RWPE2 (cell line): ENCODE measurements at places on chromosomes 1 and 21.

GRCh38 chr21:45438391-45439145, 33.6 kb downstream of the COL18A1 start:
- no peaks in the 10 kb centered on the region for H3K4me1 ChIP-seq
- no peak for DNase-seq
- no peak overlapping the region for H3K27ac ChIP-seq
- H3K4me3 ChIP-seq: no peak overlapping the region

GRCh38 chr1:203168256-203168786, 7.3 kb downstream of the MYBPH start:
- no peak overlapping the region for H3K27ac ChIP-seq
- H3K27me3 ChIP-seq: no peaks in the 10 kb centered on the region
- H3K4me3 ChIP-seq: no peak overlapping the region
- H3K4me1 ChIP-seq: no peaks in the 10 kb centered on the region
- no peaks in the 10 kb centered on the region for H3K36me3 ChIP-seq

DNA sequence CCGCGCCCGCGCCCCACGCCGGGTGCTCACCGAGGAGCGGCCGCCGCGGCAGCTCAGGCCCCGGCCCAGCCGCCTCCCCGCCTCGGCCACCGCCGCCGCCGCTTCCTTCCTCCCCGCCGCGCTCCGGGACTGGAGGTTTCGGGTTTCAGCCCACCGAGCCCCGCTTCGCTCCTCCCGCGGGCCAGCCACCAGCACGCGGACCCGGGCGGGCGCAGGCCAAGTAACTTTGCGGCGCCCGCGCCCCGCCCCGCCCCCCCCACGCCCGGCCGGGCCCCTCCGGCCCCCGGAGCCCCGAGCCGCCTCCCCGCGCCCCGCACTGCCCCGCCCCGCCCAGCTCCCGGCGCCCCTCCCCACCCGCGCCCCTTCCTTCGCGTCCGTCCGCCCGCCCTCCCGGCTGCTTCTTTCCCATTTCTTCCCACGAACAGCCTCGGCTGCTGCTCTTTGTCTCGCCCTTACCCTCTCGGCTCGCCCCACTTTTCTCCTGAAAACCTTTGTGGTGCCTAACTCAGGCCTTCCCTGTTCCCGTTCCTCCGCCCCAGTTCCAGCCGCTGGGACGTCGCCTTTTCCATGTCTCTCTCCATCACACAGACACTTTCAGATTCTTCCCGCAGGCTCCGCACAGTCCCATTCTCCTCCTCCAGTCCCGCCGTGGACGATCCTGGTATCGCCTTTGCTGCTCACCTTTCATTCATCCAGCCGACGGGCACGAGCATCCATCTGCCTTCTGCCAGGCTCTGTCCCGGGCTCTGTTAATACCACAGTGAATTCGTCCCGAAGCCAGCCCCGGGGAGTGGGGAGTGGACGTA, at the start of gene GPR161:
GPR161 (minus strand) TSS at position 222 of the 806 bp plus-strand sequence. CDS start 32,080 bp downstream, outside the sequence.
- no peaks in the 10 kb centered on the region for H3K27me3 ChIP-seq
- peaks cover 12% of the 10 kb centered on the region for H3K4me1 ChIP-seq
- H3K27ac ChIP-seq: peak within 1 kb of the TSS; percentile 64
- peak; percentile 72 for DNase-seq
- H3K36me3 ChIP-seq: peaks cover 9% of the 10 kb centered on the region
- H3K4me3 ChIP-seq: peak within 1 kb of the TSS; percentile 70

- H3K36me3 ChIP-seq: peaks cover 66% of the 10 kb centered on the region
- H3K4me1 ChIP-seq: peaks cover 19% of the 10 kb centered on the region
- no peak for DNase-seq
- H3K27ac ChIP-seq: peak overlapping the region; percentile 80
These were observed 23.1 kb downstream of the KIAA0040 start for GRCh38 chr1:175169286-175170018.

- H3K4me3 ChIP-seq: no peak overlapping the region
- peaks cover 2% of the 10 kb centered on the region for H3K27me3 ChIP-seq
- no peak for DNase-seq
- no peak overlapping the region for H3K27ac ChIP-seq
These were observed 116.5 kb downstream of the TBX15 start for GRCh38 chr1:118871582-118872171.

- no peak for DNase-seq
- H3K27me3 ChIP-seq: no peaks in the 10 kb centered on the region
- H3K27ac ChIP-seq: no peak overlapping the region
- no peak overlapping the region for H3K4me3 ChIP-seq
- H3K36me3 ChIP-seq: no peaks in the 10 kb centered on the region
These were observed 111.5 kb downstream of the ENAH start for GRCh38 chr1:225541383-225541782.

DNA sequence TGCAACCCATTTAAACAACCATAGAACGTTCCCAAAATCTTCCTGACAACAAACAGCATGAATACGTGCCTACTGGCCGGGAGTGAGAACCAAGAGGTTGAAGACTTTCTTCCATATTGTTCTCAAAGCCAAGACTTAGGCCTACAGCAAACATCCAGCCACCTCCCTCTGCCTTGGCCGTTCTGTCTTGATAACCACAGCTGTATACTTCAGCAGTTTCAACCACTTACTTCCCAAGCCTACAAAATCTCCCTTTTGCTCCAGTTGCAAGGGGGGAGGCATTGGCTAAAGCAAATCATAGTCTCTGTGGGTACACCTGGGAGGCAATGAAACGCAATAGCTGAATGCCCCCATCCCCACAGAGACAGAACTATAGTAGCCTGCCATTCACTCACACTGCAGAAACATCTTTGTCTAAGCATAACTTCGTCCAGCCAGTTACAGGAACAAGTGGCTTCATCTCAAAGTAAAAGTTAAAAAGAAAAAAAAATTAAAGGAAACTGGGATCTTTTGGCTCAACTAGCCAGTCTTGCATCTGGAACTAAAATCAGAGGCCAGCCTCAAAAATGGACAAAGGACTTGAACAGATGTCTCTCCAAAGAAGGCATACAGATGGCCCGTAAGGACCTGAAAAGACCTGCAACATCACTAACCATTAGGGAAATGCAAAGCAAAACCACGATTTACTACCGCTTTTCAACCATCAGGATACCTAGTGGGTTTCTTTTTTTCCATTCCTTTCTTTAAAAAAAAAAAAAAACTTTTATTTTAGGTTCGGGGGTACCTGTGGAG, 186.0 kb downstream of the PSMG1 start:
- no peak overlapping the region for H3K27ac ChIP-seq
- no peak overlapping the region for H3K4me3 ChIP-seq
- DNase-seq: no peak
- no peaks in the 10 kb centered on the region for H3K27me3 ChIP-seq
- H3K4me1 ChIP-seq: peaks cover 23% of the 10 kb centered on the region

DNA sequence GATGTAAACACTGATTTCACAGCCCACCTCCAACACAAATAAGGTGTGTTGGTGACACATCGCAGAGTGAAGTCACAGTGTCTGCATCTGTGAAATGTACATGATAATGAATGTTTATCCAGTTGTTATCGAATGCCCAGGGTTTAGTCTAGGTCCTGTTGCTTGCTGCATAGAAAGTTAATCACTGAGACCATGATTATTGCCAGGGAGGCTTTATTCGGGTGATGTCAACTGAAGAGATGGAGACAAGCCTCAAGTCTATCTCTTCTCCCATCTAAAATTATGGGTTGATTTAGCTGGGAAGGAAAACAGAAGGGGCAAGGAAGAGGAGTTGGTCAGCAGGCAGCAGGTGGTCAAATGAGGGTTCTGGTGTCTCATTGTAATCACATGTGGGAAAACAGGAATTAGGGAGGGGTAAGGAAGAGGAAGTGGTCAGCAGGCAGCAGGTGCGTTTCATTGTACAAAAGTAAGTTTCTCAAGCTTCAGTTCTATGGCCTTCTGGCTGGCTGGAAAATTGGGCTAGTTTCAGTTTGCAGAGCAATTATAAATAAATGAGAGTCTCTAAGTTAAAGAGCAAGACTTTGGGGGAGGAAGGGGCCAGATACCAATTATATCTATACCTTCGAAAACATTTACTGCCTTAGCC, 146.3 kb upstream of the DNAH14 start:
- no peak for DNase-seq
- H3K27me3 ChIP-seq: no peaks in the 10 kb centered on the region
- no peak overlapping the region for H3K4me3 ChIP-seq
- H3K36me3 ChIP-seq: no peaks in the 10 kb centered on the region

DNA sequence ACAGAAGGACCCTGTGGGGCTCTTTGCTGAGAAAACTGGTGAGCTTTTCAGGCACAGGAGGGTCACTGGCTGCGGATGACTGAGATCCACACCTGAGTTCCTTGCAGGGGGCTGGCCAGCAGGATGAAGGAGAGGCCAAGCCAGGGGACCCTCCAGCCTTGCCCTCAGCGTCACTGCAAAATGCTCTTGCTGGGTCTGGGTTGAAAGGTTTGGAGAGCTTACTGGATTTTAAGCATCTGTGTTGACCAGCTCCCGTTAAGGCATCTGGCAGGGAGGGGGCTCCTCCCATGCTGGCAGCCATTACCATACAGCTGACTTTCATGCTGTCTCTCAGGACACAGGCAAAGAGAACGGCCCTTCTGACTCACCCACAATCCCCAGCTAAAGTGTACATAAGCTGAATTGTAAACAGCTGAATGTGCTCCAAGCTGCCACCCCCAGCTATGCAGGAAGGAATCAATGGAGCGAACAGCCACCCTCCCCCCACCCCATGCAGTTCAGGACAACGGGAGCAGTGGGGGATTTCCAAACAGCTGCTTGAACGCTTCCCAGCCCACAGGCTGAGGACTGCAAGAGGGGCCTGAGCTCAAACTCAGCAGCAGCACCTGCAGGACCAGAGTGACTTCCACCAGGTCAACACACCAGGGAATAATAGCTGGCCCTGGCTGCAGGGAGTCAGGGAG, 21.3 kb upstream of the A3GALT2 start:
- H3K27me3 ChIP-seq: no peaks in the 10 kb centered on the region
- DNase-seq: peak; percentile 88
- H3K4me3 ChIP-seq: no peak overlapping the region
- peak overlapping the region; percentile 99 for H3K27ac ChIP-seq

GRCh38 chr1:19512545-19512944, 27.2 kb upstream of the CAPZB start:
- no peak overlapping the region for H3K4me3 ChIP-seq
- H3K27me3 ChIP-seq: no peaks in the 10 kb centered on the region
- H3K27ac ChIP-seq: no peak overlapping the region
- H3K36me3 ChIP-seq: no peaks in the 10 kb centered on the region
- DNase-seq: no peak

- H3K27me3 ChIP-seq: no peaks in the 10 kb centered on the region
- peaks cover 18% of the 10 kb centered on the region for H3K36me3 ChIP-seq
- DNase-seq: peak; percentile 88
- peaks cover 24% of the 10 kb centered on the region for H3K4me1 ChIP-seq
- no peak overlapping the region for H3K4me3 ChIP-seq
These were observed 2.8 kb upstream of the ZC3H12A start for GRCh38 chr1:37471345-37472231.

- peaks cover 16% of the 10 kb centered on the region for H3K4me1 ChIP-seq
- H3K27ac ChIP-seq: no peak overlapping the region
- H3K27me3 ChIP-seq: no peaks in the 10 kb centered on the region
- no peak overlapping the region for H3K4me3 ChIP-seq
These were observed 6.1 kb downstream of the HSPA13 start for GRCh38 chr21:14376854-14377253.

DNA sequence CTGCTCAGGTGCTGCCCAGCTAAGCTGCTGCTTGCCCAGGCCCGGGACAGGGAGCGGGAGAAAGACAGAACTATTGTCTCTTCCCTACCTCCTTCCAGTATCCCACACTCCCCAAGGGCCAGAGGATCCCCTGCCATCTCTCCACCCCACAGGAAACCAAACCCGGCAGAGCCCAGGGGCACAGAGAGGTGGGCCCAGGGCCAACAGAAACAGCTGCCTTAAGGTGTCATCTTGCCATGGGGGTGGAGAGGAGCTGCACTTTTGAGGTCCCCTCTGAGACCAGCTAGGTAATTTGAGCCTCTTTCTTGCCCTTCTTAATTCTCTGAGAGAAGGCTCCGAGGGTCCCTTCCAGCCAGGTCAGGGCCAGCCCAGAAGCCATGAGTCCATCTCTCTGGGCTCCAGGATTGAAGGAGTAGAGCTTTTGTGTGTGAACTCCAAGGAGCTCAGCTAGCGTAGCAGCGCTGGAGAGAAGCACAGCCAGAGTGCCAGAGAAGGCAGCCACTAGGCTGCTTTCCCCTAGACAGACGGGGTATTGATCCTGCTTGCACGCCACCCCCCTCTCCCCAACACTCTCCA, 9.7 kb upstream of the GPR61 start:
- H3K36me3 ChIP-seq: no peaks in the 10 kb centered on the region
- DNase-seq: no peak
- no peaks in the 10 kb centered on the region for H3K27me3 ChIP-seq
- no peak overlapping the region for H3K4me3 ChIP-seq

DNA sequence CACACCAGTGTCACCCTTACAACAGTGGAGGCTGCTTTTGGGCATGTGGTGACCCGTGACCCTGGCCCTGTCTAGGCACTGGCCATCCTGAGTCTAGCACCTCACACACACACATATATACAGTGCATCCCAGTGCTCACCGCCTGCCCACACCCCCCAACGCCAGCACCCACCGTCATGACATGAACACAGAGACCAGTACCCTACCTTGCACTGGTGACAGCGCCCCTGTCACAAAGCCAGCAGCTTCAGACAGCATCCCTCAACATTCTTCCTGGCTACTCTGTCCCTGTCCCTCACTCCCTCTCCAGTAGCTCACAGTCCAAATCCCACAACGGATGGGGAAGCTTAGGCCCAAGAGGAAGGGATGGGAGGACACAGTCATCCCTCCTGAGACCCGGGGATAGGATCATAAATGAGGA, 27.1 kb downstream of the AHDC1 start:
- H3K4me1 ChIP-seq: peaks cover 39% of the 10 kb centered on the region
- H3K36me3 ChIP-seq: no peaks in the 10 kb centered on the region
- no peaks in the 10 kb centered on the region for H3K27me3 ChIP-seq
- H3K27ac ChIP-seq: peak overlapping the region; percentile 88
- H3K4me3 ChIP-seq: no peak overlapping the region
- no peak for DNase-seq

DNA sequence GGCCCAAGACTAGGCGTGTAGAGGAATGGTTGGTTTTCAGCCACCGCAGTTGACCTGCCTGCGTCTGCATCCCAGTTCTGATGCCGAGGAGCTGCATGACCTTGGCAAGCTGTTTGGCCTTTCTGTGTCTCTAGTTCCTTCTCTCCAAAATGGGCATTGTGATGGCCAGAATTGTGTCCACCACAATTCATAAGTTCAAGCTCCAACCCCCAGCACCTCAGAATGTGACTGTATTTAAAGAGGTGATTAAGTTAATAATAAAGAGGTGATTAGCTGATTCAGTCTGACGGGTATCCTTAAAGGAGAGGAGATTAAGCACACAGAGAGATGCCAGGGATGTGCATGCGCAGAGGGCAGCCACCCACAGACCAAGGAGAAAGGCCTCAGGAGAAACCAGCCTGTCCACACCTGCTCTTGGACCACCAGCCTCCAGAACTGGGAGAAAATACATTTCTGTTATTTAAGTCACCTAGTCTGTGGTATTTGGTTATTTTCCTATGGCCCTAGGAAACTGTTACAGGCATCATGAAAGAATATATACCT, 28.5 kb downstream of the MAB21L3 start:
- H3K27me3 ChIP-seq: no peaks in the 10 kb centered on the region
- H3K27ac ChIP-seq: no peak overlapping the region
- no peak overlapping the region for H3K4me3 ChIP-seq
- H3K36me3 ChIP-seq: no peaks in the 10 kb centered on the region

- no peak overlapping the region for H3K4me3 ChIP-seq
- H3K4me1 ChIP-seq: no peaks in the 10 kb centered on the region
- H3K27ac ChIP-seq: no peak overlapping the region
- no peaks in the 10 kb centered on the region for H3K36me3 ChIP-seq
- DNase-seq: no peak
- H3K27me3 ChIP-seq: no peaks in the 10 kb centered on the region
These were observed 118.5 kb downstream of the EIF4G3 start for GRCh38 chr1:21058035-21058793.

GRCh38 chr21:28975397-28975796, 17.3 kb downstream of the LTN1 start:
- H3K36me3 ChIP-seq: peaks cover 76% of the 10 kb centered on the region
- H3K4me3 ChIP-seq: no peak overlapping the region
- DNase-seq: no peak
- H3K27ac ChIP-seq: no peak overlapping the region
- H3K4me1 ChIP-seq: no peaks in the 10 kb centered on the region
